ENCODE measurements at places on chromosomes 7 and 10.

- no peak for DNase-seq
Observed at GRCh38 chr10:110612629-110613028, 31.5 kb upstream of the RBM20 start.

DNA sequence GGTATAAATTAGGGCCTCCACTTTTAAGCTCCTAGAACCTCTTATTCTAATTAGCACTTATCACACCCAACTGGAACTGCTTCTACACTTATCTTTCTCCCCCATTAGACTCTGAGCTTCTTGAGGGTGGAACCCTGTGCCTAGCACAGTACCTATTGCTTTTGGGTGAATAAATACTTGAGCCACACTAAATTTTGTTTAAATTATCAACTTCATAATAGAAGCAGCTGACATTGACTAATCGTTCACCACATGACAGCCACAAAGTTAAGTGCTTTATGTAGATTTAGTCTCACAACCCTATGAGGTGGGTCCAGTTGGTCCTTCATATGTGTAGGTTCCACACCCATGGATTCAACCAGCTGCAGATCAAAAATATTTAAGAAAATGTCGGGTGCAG is 36.0 kb upstream of the DNAJB12 start:
- DNase-seq: no peak

- DNase-seq: no peak
Observed at GRCh38 chr7:159218170-159218569, 73.5 kb upstream of the VIPR2 start.

DNA sequence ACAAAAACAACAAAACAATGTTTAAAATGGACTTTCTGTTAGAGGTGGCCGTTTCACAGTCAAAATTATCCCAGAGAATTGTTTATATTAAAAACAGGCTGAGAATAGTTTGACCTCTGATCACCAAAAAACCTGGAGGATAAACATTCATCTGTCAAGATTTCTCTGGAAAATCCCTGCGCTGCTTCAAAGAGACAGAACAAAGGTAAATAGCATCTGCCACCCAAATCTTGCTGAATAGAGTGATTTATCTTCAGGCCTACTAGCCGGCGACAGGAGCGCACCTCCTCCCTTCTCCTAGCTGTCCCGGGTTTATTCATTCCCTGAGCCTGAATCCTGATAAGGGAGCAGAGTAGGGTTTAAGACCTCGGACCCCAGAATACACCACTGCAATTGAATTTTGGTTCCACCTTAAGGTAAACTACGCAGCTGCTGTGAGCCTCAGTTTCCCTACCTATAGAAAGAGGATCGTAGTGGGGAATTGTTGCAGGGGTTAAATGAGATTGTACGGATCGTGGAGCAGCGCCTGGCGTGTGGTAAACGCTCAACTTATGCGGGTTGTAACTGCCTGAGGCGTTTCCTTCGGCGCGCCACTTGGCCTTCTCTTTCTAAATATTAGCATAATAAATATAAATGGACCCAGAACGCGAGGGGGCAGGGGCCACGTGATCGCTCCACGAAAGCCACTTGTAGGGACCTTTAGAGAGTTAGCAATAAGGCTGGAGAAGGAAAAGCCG is 498 bp upstream of the ST7 start:
- DNase-seq: peak; percentile 45

All from globus pallidus (tissue), 1 donor.